ENCODE measurements at places on chromosomes 4 and X.
A peak's percentile ranks its signal among the peaks of the same experiment; 100 is the strongest.

DNA sequence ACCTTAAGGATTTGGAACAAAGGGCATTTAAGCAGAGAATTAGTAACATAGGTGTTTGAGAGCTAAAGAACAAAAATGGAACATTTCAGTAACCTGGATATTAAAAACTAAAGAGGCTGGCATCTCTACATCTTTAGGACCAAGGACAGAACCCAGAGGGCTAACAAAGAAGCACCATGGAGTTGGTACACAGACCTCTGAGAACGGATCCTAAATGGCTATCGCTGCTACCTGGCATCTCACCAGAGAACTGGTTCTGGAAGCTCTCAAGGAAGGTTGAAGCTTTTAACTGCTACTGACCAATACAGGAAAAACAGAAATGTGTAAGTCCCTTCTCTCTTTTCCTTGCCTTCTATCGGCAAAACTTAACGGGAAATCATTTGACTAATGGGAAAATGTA lies 118.4 kb upstream of the TLL1 start:
- no peak for DNase-seq

GRCh38 chr4:113972781-113973180 lies 6.7 kb downstream of the ARSJ start:
- no peak for DNase-seq

DNA sequence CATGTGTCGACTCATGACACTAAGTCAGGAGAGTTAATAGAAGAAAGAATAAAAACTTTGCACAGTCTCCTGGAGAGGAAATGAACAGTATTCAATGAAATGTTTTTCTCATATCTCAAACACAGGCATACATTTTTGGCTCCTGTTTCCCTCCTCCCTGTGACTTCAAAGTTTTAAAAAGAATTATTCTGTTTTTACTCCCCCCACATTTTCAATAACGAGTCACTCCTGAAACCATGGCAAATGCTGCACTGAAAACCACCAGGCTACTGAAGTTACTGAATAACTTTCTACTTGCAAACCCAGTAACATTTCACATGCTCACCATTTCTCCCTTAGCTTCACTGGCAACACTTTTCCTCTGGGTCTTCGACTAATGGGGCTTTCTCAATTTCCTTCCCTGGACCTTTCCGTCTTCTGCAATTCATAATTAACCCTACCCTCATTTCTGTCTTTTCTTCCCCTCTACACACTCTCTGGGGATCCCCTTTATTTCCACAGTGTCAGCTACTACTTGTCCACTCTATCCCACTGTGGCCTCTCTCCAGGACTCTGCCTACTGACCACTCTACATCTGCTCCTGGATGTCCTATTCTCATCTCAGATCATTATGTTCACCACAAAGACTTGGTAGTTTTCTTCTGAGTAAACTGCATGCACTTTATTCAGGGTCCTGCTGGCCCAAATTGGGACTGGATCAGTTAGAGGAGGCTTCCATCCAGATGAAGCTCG lies 225.8 kb upstream of the ETNPPL start:
- no peak for DNase-seq

DNA sequence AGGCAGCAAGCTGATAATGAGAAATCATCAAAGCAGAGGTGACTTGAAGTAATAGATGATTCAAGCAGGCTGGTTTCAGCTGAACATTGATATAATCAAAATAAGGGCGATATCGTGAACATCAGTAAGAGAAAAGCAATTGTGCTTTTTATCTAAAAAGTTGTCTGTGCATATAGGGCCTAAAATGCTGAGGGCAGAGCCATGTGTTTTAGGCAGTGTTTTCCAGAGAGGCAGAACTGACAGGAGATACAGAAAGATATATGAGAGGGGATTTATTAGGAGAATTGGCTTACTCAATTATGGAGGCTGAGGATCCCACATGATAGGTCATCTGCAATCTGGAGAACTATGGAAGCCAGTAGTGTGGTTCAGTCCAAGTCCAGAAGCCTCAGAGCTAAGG lies 136.5 kb upstream of the NPY2R start:
- peak; percentile 86 for DNase-seq

- no peak for DNase-seq
These were observed 36.6 kb upstream of the HGFAC start for GRCh38 chr4:3405176-3405575.

DNA sequence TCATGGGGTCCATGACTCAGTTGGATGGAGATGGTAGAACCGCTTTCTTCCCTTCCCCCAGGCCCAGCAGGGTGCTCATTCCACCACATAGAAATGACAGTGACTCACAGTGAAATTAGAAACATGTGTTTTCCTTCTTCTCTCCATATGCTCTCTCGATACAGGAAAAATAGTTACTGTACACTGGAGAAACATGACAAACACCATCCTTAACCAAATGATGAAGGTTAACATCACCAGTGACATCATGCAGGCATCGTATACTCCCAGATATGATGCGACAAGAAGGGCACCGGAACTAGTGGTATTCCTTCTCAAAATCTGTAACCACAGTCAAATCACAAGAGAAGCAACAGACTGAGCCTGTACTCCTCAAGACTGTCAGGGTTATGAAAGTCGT lies 11.7 kb upstream of the RAB40A start:
- no peak for DNase-seq

- no peak for DNase-seq
These were observed 21.2 kb upstream of the TRPC5OS start for GRCh38 chrX:111854556-111855490.

GRCh38 chr4:89243733-89244252 lies 63.8 kb downstream of the GPRIN3 start:
- no peak for DNase-seq

DNA sequence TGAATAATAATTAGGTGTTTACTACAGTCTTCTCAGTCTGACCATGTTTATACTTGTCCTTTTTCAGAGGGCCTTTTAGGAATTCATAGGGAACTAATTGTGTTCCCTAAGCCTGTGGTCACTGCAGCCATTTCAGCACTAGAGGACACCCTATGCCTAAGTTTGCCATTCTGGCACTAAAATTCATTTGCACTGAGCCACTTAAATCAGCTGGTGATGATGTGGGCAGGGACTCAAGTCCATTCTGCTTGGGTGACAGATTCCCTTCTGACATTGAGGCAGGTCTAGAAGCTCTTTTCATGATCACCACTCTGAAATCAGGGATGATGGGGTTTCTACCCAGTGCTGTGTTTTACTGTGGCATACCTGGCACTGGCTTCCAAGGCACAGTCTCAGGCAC lies 1178.9 kb upstream of the DIAPH2 start:
- no peak for DNase-seq

GRCh38 chr4:111362941-111363361 lies 740.1 kb upstream of the PITX2 start:
- DNase-seq = no peak

GRCh38 chrX:130851569-130851968 lies 51.4 kb downstream of the ENOX2 start:
- DNase-seq = no peak

GRCh38 chr4:151323667-151324066 lies 1.7 kb downstream of the SH3D19 start:
- no peak for DNase-seq

GRCh38 chrX:24629701-24630100 lies 17.4 kb downstream of the PCYT1B start:
- DNase-seq = no peak

- DNase-seq = no peak
These were observed 51.2 kb upstream of the TADA2B start for GRCh38 chr4:6991771-6992557.

GRCh38 chr4:80173401-80173800 lies 23.9 kb upstream of the PRDM8 start:
- DNase-seq = no peak

DNA sequence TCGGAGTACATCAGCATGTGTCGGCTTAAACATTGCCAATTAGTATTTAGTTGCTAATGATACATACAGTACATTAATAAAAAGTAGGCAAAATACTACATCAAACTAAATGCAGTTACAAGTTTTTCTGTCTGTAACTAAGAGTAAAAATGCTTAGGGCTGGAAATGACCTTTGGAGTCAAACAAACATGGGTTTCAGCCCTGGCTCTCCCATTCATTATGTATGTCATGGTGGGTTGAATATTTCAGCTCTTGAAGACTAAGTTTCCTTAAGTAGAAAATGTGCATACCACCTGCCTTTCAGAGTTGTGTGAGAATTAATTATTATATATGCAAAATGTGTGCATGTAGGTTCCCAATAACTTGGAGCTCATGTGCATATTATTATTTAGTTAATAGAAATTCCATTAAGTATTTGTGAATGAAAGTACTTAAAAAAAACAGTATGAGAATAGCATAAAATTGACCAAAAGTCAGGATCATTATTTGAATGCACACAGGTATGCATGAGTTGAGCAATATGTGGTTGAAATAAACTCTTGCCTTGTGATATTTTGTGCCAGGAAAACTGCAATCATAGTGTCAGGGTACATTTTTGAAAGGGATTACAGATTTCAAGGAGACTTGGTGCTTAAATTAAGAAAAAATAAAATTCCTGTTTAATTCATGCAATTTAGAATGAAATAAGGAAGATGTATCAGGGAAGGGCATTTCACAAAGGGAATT lies 2048.7 kb downstream of the PCDH7 start:
- no peak for DNase-seq

DNA sequence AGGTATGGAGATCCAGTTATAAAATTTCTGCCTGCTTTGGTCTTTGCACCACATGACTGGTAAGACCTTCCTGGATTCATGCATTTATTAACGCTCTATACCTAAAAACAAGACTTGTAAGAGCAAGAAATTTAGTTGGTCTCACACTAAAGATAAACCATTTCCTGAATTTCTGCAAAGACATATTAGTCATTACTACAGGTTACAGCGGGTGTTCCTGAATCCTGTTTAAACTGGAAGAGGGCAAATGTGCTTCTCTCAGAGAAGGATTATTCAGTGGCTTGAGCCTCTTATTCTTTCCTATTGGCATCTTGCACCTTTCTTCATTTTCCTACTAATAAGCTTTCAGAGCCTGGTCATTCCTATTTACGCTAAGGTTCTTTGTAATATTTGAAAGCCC lies 397.6 kb upstream of the TENM3 start:
- DNase-seq = no peak

GRCh38 chr4:15118292-15118691 lies 116.0 kb downstream of the CPEB2 start:
- DNase-seq = no peak
